ENCODE measurements at places on chromosomes 2 and 18. TPM values are rescaled to one million over a fixed set of nuclear protein-coding genes. Genes with fewer than 3 reads are reported as not detected.

ATG9A gene
- total RNA-seq, result 49.1 TPM

DSG1 gene
- not detected for total RNA-seq

VWC2L gene
- total RNA-seq, result 0.57 TPM

CTNNA2 gene
- 0.37 TPM for total RNA-seq

SPR gene
- total RNA-seq, result 11.1 TPM

SMARCAL1 gene
- total RNA-seq, result 18.0 TPM

DNA sequence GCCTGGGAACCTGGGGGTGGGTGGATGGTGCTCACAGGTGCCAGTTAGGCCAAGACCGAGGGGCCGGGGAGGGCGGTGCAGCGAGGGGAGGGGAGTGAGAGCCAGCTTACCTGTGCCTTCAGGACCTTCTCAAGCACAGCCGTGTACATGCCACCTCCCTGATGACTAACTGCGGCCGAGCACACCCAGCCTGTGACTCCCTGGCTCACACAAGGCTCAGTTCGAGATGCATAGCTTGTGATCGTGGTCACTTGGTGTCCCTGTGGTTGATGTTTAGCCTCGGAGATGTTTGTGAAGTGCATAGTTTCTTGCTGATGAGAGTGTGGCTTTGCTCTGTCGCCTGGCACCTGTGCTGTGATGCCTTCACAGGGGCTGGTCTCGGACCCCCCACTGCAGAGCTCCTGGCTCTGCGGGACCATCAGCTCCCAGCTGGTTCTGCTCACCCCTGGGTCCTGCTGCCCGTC lies 84.5 kb upstream of the ODC1 start:
- no peak for DNase-seq

- DNase-seq, result no peak
Measured at GRCh38 chr2:201396595-201396994, 39.5 kb upstream of the FLACC1 start.

GRCh38 chr2:69225933-69226332 lies 161.1 kb downstream of the GFPT1 start:
- DNase-seq, result no peak

DNA sequence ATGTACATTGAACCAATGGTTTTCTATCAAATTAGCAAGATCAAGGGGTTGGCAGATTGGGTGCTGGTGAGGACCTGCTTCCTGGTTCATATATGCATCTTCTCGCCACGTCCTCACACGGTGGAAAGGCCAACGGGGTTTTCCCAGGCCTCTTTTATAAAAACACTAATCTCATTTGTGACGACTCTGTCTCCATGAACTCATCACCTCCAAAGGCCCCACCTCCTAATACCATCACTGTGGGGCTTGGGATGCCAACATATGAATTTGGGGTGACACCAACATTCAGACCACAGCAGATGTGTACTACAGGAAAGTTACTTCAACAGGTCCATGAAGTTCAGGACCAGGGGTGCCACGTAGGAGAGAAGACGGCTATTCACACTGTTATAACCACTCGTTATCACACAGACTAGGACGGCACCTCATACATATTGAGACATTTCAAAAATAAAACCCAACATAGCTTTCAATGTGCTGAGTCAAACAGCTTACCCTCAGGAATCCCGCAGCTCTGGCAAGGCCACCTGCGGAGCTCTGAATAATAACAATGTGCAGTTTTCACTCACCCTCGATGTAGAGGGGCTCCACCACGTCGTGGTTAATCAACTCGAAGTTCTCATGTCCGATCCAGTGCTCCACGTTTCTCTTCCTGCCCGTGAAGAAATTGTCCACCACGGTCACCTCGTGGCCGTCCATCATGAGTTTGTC lies 49.3 kb downstream of the UXS1 start:
- DNase-seq, result no peak

DNA sequence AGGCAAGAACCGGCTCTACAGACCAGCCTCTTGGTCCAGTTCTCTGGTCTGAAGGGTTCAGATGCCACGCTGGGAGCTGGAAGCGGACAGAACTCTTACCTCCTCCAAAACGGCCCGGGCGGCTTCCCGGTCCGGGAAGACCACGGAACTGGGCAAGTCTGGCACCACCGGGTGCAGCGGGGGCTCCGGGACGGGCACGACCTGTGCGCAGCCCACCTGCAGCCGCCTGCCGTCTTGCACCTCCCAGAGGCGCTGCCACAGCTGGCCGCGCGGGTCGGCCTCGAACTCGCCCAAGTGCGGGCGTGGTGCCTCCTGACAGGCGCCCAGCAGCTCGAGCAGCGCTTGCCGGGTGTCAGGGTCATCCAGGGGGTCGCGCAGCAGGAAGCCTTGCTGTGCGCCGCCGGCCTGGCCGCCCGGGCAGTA lies 773 bp downstream of the CMPK2 start:
- DNase-seq, result no peak

GRCh38 chr2:219448776-219449341 lies 14.2 kb downstream of the SPEG start:
- no peak for DNase-seq

GRCh38 chr2:137924019-137924418 lies 40.3 kb upstream of the HNMT start:
- no peak for DNase-seq

DNA sequence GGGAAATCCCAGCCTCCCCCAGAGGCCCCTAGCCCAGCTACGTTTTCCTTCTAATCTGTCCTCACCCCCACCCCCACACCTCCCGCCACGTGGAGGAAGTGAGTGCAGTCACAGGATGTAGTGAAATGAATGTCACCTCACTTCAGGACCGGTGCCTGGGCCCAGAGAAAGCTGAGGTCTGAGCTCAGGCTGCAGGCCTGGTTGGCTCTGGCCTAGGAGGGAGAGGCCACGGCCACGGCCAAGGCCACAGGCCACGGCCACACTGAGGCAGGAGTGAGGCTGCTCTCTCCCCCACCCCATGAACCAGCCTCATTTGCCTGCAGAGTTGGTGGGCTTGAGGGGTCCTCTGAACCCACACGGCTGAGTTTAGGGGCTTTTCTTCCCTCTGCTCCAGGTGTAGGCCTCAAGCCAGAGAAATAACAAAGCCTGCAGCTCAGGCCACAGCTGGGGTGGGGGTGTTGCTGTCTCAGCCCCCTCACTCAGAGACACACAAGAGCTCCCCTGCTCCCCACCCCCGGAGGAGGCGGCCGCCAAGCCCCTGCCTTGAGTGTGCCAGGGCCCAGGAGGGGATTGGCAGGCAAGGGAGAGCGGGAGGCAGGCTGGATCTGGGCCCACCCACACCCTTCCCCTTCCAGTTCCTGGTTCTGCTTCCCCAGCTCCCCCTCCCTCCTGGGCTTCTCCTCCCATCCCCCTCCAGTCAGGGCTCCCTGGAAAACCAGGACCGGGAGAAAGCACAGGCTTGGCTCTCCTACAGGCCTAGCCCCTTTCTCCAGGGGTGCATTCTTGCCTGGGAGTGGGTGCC lies 27.0 kb downstream of the DNMT3A start:
- DNase-seq, result peak; percentile 92

GRCh38 chr18:51461956-51462355 lies 264.5 kb upstream of the MEX3C start:
- no peak for DNase-seq

- peak; percentile 83 for DNase-seq
Measured at GRCh38 chr2:100742277-100743254, 77.4 kb upstream of the NPAS2 start.

- DNase-seq, result no peak
Measured at GRCh38 chr2:134581877-134582546, 136.8 kb downstream of the TMEM163 start.

DNA sequence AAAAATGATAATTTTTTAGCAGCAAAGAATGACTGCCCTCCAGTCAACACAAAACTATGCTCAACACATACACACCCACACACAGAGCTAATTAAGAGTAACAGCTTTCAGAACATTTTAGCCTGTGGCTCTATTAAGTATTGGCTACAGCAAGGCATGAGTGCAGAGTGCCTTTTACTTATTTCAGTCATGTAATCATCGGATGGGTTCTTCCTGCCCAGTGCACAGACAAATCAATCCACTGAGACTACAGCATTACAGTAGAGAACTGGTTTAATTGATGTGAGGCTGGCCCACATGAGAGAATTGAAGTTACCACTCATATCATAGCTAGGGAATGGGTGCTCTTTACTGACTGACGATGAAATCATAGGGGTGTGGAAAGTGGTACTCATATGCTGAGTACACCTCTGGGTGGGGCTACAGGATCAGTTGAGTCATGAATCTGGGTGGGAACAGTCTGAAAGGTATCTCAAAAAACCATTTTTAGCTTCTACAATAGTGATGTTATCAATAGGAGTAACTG lies 241.0 kb downstream of the FSIP2 start:
- DNase-seq, result no peak

GRCh38 chr18:1573732-1574131 lies 669.1 kb downstream of the ADCYAP1 start:
- DNase-seq, result no peak

- no peak for DNase-seq
Measured at GRCh38 chr2:128595763-128596395, 277.2 kb upstream of the HS6ST1 start.

Data from lung (tissue), 17 donors.